ENCODE measurements at places on chromosomes 7 and 10. TPM values are rescaled to one million over a fixed set of nuclear protein-coding genes. Genes with fewer than 3 reads are reported as not detected.

LIPN gene
- 0.26 TPM for total RNA-seq

- DNase-seq = no peak
Measured at GRCh38 chr10:117503244-117504205, 39.0 kb upstream of the EMX2 start.

GRCh38 chr7:133109816-133110215 is 27.9 kb upstream of the CHCHD3 start:
- DNase-seq = no peak

- no peak for DNase-seq
Measured at GRCh38 chr7:78427209-78427608, 628.6 kb downstream of the PHTF2 start.

- no peak for DNase-seq
Measured at GRCh38 chr7:23287612-23288011, 11.5 kb upstream of the MALSU1 start.

DNA sequence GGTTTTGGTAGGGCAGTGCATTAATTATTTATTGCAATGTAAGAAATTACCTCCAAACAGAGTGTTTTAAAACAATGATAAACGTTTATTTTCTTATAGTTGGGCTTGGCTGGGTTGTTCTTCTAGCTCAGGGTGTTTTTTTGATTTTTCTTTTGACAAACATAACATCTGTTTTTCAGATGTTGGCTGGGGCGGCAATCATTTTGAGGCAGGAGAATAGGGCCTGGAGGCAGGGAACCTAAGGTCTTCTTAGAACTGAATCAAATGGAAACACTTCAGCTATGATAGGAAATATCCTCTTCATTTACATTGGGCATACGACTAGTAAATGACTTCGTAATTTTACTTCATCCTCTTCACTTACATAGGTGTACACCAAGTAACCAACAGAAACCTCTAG is 47.4 kb upstream of the NAMPT start:
- DNase-seq = no peak

GRCh38 chr7:140723574-140723973 is 27.1 kb downstream of the NDUFB2 start:
- DNase-seq = no peak

GRCh38 chr10:101095550-101096213 is 33.9 kb downstream of the KAZALD1 start:
- DNase-seq = peak; percentile 80

- peak; percentile 40 for DNase-seq
Measured at GRCh38 chr10:26566525-26567350, 128.6 kb downstream of the APBB1IP start.

- DNase-seq = peak; percentile 71
Measured at GRCh38 chr10:129096065-129096984, 370.7 kb upstream of the MGMT start.

DNA sequence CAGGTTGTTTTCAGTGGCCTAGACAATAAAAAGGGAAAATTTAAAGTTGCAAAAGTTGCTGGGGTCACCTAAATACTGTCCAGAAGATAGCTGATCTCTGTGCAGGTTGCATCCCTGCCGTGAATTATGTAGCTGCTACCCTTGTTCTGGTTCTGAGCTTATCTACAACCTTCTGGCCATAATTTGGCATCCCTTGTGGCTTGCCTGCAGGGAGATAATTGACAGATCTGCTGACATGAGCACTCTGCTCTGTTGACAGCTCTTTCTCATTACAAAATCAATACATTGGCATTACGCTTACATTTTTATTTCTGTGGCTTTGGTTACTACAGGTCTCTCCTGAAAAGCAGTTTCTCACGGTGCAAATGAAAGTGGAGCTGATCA is 29.3 kb upstream of the HECTD2 start:
- no peak for DNase-seq

DNA sequence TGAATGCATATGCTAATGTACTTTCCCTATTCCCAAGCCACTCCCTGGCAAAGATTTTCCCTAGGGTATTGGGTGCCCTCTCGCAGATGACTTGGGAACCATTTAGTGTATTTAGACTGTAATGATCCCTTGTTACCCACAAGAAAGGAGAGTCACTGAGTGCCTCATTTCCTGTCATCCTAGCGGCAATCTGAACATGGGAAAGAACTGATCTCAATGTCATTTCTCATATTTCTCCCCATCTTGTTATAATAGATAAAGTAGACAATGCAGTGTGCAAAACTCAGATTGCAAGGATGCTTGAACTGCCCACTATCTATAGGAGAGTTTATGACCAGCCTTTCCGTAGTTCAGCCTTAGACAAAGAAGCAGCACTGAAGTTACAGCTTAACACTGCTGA is 123.3 kb downstream of the MICU1 start:
- DNase-seq = no peak

DNA sequence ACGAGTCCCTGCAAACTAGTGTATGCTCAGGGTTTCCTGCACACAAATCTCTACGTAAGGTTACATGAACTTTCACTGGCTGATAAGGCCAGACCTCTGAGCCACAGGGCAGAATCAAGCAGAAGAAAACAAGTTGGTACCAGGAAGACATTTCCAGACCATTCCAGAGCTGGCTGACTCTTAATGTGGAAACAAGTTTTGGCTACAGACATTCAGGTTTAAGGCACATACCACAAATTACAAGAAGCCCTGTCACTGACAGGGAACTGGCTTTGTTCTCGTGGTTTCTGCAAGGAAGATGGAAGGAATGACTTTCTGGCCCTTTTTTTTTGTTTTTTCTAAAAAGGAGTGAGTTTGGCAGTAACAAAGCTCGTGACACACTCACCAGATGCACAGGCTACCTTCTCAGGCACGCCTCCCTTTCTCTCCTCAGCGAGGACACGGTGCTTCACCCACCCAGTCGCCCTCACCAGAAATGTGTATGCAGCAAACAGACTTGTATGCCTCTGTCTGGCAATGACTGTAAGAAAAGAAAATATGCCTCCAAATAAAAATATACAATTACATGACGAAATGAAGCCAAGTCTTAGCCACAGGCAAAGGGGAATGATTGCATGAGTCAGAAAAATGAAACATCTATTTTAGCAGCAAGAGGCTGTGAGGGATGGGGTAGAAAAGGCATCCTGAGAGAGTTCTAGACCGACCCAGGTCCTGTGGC is 22.6 kb downstream of the PLAC9 start:
- DNase-seq = no peak
